RCC 7860 (cell line): ENCODE measurements at places on chromosomes 7 and 10.

DNA sequence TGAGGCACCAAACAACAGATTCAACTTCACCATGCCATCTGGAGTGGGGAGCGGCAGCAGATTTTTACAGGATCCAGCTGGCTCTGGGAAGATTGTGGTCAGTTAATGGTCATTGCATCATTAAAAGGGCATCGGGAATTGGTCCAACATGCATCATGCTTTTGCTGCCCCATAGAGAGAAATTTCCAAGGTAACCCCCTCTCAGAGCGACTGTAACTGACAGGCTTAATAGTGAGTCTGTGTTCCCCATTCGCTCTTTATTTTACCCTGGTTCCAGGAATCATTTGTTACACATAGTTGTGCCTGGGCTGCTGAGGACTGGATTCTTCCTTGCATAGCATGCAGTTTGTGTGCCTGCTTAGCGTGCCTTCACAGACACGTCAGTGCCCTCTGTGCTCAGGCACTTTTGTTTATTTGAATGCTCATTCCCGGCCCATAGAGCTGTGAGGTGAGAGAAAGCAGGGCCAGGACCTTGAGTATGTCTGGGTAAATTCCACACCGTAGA is 49.9 kb downstream of the CDHR3 start:
- no peak for DNase-seq

GRCh38 chr7:149248777-149249176 is 9.3 kb downstream of the ZNF212 start:
- DNase-seq, result no peak

GRCh38 chr10:103481974-103482531 is 3.0 kb upstream of the CALHM3 start:
- DNase-seq, result peak; percentile 33

DNA sequence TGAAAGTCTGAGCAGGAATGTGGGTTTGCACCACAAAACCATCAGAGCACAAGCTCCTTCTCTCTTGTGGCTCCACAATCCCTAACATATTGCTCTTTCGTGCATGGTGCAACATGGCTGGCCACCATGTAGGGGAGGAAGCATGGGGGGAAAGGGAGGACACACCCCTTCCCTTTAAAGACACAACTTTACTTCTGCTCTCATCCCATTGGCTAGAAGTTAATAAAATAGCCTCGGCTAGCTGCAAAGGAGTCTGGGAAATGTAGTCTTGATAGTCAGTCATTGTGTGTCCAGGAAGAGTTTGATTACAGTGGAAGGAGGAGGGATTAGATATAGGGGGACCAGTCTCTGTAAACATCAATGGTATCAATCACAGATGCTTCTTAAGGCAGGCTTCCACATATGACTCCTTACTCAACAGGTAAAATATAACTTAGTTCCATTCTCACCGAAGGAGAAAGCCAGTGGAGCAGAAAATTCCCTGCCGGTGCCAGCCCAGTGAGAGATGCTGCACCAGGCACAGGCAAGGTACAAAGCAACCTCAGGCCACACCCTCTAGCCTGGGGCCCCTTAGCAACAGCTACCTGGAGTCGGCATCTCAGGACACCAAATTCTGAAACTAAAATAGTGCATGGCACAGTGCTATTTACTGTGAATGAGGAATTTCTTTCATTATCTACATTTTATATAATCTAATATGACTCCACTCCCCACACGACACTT is 124.7 kb upstream of the CTBP2 start:
- DNase-seq, result no peak

DNA sequence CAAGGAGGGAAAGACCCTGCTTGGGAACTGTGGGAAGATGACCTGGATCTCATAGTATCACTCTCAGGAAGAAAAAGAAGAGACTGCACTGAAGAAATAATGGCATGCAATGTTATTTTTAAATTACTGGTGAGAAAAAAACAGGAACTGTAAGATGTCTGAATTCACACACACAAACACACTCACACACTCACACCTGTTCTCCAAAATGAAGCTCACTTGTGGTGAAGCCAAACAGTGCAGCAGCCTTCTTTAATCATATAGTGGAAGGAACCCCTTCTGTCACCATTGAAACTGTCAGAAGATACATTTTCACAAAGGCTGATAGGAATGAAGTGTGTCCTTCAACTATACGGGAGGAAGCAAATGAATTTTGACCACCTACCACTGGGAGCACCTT is 156.5 kb upstream of the GHITM start:
- no peak for DNase-seq

- peak; percentile 91 for DNase-seq
Measured at GRCh38 chr10:97542169-97543024, 30.2 kb upstream of the ANKRD2 start.

- no peak for DNase-seq
Measured at GRCh38 chr10:15197276-15197675, 28.8 kb upstream of the NMT2 start.

GRCh38 chr7:105613611-105614330 is 32.5 kb upstream of the EFCAB10 start:
- DNase-seq, result no peak

DNA sequence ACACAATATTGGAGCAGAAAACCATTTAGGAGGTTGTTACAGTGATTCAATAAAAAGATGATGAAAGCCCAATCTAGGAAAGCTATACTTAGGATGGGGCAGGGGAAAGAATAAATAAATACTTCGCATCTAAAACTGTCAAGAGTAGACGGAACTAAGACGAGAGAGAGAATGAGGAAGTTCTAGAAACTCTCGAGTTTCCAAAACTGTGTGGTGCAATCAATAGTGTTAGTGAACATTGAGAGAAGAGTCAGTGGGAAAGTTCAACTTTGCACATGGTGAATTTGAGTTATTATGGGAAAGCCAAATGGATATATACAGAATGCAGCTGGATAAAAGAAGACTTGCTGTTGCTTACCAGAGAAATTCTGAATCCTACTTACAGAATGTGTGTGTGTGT is 133.8 kb upstream of the MEOX2 start:
- DNase-seq, result no peak

- DNase-seq, result peak; percentile 97
Measured at GRCh38 chr7:28408960-28409715, 3.2 kb upstream of the CREB5 start.

GRCh38 chr7:40570223-40570622 is 435.4 kb downstream of the SUGCT start:
- no peak for DNase-seq

DNA sequence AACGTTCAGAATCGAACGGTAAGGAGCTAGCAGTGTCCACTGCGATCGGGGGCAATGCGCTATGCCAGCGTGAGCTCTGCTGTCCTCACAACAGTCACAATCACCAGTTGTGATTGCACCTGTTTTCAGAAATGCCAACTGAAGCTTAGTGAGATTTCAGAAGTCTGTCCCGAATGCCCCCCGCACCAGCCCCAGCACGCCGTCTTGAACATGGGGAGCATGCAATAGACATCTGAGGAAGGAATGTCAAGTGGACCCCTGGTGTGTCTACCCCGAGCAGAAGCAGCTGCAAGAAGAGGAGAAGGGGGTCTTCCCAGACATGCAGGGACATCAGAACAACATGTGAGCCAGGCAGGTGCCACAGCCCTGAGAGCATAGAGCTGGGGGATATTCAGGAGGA is 125.7 kb upstream of the CHST15 start:
- DNase-seq, result no peak

DNA sequence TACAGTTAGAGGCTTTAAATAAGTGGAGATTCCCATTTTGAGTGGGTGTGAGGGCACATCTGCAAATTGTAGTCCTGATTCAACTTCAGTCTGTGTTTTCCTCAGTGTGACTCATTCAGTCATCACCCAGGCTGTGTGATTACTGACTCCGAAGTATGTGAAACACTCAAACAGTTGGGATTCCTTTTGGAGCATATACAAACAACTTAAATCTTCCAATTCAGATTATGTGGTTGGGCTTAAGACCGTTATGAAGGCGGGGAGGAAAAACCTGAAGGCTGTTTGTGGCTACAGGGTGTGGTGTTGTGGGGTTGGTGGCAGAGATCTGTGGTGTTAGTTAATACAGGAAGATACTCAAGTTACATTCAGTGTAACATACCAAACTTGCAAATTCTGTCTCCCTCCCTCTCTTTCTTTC is 259.7 kb upstream of the FERD3L start:
- peak; percentile 97 for DNase-seq

- no peak for DNase-seq
Measured at GRCh38 chr10:13795653-13796555, 209.1 kb downstream of the PRPF18 start.

DNA sequence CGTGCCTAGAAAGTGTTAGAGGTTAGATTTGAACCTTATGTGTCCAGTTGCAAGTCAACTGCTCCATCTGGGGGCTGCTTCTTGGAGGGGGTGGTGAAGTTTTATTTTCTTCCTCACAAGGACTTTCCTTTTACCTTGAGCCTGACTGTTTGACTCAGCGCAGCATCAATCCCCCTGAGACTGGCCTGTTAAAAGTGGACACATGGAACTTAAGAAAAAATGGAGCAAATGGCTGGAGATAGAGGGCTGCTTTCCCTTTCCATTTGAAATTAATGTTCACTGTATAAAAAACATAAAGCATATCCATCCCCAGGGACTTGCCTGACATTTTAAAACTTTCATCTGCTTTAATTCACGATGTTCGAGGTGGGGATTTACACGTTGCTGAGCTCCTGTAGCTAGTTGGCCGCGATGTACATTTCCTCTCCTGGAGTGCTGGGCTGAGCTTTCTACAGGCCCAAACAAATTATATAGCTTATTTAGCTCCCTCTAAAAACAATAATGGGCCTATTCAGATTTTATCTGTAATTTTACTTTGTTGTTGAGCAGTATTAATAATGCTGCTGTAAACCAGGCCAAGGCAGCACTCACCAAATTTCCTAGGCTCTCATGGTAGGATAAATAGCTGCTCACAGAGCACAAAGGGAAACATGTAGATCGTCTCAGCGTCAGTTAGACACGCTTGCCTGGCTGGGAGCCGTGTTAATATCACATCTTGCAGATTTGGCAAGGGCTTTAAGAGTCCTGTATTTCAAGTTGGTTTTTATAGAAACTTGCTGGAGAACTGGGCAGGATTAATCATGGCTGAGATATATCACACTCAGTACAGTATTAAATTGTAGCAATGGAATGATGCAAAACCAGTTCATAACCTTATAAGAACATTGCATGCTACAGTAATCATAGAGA is 251.5 kb downstream of the LRMDA start:
- DNase-seq, result no peak

- DNase-seq, result no peak
Measured at GRCh38 chr10:86388119-86388704, 21.6 kb upstream of the GRID1 start.

DNA sequence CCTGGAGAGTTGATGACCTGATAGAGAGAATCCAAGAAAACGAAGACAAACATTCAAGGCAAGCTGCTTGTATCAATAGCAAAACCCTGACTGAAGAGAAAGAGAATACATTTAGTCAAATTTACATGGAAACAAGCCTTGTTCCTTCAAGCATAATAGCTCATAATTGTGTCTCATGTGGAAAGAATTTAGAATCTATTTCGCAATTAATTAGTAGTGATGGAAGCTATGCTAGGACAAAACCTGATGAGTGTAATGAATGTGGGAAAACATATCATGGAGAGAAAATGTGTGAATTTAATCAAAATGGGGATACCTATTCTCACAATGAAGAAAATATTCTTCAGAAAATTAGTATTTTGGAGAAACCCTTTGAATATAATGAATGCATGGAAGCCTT is 18.0 kb downstream of the RBAK start:
- DNase-seq, result no peak

DNA sequence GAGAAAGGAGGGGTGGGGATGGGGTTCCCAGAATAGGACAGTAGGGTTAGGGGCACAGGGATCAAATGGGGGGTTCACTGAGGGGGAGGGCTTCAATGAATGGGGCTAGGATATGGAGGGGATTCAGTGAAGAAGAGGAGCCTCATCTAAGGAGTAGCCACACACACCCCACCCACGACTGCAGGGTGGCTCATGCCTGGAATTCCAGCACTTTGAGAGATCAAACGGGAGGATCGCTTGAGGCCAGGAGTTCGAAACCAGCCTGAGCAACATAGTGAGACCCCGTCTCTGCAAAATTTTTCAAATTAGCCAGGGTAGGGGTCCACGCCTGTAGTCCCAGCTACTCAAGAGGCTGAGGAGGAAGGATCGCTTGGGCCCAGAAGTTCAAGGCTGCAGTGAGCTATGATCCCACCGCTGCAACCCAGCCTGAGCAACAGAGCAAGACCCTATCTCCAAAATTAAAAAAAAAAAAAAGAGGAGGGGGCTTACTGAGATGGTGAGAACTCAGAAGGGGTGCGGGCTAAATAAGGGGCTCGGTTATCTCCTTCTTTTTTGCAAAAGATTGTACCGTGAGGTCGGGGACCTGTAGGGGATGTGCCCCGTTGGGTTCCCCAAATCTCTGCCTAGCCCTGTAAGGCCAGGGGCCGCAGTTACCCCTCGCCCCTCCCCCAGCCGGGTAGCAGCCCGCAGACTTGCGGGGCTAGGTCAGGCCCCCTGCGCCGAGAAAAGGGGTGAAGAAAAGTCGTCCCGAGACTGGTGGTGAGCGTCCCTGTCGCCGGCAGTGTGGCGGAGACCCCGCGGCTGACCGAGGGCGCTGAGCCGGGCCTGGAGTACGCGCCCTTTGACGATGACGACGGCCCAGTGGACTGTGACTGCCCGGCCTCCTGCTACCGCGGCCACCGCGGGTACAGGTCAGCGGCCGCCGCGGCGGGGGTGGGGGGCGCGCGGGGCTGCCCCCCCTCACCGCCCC is 43.1 kb upstream of the HSPB1 start:
- no peak for DNase-seq

- no peak for DNase-seq
Measured at GRCh38 chr7:77382532-77382931, 33.6 kb downstream of the GSAP start.

GRCh38 chr10:1662438-1663025 is 74.8 kb downstream of the ADARB2 start:
- DNase-seq, result no peak

DNA sequence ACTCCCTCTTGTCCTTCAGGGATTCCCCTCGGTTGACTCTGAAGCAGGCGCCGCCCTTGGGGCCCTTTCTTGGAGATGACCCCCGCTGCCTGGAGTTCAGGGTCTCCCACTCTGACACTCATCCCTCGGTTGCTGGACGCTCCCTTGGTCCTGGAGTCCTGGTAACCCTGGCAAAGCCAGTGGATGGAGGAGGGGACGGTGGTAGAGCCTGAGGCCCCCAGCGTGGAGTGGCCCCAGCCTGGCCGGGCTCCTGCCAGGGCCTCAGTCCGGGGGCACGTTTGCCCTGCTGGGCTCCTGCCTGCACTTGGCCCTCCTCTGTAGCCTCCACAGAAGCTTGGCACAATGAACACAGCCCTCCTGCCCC is 9.3 kb upstream of the CAMK2B start:
- no peak for DNase-seq

GRCh38 chr10:33155720-33156638 is 178.5 kb downstream of the NRP1 start:
- peak; percentile 100 for DNase-seq

DNA sequence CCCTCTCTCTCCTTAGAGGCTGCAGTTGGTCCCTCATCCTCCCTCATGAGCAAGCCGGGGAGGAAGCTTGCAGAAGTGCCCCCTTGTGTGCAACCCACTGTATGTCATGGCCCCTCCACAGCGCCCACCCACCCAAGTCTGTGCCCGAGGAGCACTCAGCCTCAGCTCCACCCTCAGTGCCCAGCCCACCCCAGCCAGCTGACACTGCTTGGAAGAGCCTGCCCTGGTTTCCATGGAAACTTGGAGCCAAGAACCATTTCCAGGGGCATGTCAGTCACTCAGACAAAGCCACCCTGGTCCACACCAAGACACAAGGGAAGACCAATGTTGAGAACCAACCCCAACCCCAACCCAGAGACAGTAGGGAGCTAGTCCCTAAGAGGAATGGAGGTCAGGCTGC is 79.5 kb downstream of the PAX2 start:
- no peak for DNase-seq

GRCh38 chr7:151400626-151401315 is 9.1 kb downstream of the WDR86 start:
- peak; percentile 74 for DNase-seq
